HT-29 (cell line): ENCODE measurements at places on chromosomes 1 and 21.

GRCh38 chr21:43210454-43211071 lies 41.8 kb downstream of the CRYAA start:
- no peak for DNase-seq

DNA sequence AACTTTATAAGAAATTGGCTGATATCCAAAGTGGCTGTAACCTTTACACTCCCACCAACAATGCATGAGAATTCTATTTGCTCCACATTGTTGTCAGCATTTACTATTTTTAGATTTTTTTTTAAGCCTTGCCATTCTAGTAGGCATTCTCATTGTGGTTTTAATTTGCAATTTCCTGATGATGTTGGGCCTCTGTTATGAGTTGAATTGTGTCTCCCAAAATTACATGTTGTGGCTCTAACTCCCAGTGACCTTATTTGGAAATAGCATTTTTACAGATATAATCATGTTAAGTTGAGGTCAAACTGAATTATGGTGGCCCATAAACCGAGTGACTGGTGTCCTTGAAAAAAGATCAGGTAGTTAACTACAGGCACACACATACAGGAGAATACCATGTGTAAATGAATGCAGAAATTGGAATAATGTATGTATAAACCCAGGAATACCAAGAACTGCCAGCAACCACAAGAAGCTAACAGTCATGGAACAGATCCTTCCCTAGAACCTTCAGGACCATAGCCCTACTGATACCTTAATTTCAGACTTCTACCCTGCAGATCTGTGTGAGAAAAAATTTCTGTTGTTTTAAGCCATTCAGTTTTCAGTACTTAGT lies 348.8 kb upstream of the DAB1 start:
- DNase-seq, result no peak

DNA sequence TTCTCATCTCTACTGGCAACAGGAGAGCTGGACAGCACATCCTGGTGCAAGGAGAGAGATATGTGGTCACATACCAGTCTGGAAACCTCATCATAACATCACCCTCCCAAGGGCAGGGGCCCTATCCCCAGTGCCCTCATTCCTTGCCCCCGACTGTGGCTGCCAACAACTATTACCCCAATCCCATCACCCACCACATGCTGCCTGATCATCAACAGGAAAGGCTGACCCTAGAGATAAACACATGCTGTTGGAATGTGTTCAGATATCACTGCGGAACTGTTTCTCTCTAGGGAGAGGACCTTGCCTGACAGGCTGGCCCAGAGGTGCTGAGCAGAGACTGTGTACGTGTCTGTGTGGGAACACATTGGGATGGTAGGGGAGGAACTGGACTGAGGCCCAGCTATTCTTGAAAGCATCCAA lies 4.5 kb upstream of the INKA2 start:
- DNase-seq, result no peak

- DNase-seq, result peak; percentile 66
Observed at GRCh38 chr1:243267914-243268653, 12.2 kb downstream of the SDCCAG8 start.

GRCh38 chr1:230299191-230300006 lies 126.7 kb downstream of the PGBD5 start:
- peak; percentile 24 for DNase-seq

- no peak for DNase-seq
Observed at GRCh38 chr1:71796006-71796405, 486.3 kb downstream of the NEGR1 start.

- DNase-seq, result peak; percentile 43
Observed at GRCh38 chr1:51517361-51518032, 1.6 kb downstream of the EPS15 start.

DNA sequence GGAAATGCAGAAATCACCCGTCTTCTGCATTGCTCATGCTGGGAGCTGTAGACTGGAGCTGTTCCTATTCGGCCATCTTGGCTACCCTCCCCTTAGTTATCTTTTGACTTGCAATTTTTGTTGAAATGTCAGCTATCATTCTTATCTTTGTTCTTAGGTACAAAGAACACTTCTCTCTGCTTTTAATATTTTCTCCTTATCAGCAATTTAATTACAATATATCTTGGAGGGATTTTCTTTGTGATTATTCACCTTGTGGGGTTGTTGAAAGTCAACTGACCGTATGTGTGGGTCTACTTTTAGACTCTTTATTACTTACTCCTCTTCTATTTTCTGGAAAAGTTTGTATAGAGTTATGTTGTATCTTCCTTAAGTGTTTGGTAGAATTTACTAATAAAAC lies 43.1 kb upstream of the PKP1 start:
- DNase-seq, result no peak

GRCh38 chr1:35369922-35370671 lies 101.6 kb downstream of the ZMYM4 start:
- DNase-seq, result no peak

DNA sequence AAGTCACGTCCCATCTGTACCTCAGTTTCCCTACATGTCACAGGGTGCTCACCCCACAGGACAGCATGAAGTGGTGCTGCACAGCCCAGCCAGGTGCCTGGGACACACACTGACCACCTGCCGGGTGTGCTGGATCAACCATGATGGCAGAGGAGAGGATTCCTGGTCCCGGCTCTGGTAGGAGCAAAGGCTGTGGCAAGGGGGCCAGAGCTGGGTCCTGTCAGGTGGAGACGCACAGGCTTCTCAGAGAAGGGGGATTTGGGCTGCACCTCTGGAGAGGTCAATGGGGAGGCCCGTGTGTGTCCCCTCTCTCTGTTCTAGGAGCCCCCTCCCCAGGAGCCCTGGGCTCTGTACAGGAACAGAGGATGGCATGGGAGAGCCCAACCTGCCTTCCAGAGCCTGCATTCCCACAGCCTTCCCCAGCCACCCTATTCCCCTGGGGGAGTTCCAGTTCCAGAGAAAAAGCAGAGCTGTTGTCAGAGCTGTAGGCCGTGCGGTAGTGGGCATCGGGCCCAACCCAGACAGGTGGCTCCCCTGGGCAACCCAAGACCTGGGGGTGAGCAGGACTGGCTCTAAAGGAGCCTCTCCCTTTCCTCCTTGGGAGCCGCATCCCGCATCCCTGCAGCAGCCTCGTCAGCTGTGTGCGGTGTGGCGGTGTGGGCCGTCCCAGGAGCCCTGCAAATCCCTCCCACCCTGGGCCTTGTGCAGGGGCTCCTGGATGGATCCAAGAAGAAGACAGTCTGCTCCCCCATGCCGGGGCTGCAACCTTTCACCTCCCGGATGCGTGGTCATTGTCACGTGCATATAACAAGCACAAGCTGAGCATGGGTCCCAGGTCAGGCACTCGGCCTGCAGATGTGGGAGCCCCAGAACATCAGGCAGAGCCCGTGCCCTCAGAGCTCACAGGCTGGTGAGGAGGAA lies 2.9 kb upstream of the TFF3 start:
- no peak for DNase-seq

DNA sequence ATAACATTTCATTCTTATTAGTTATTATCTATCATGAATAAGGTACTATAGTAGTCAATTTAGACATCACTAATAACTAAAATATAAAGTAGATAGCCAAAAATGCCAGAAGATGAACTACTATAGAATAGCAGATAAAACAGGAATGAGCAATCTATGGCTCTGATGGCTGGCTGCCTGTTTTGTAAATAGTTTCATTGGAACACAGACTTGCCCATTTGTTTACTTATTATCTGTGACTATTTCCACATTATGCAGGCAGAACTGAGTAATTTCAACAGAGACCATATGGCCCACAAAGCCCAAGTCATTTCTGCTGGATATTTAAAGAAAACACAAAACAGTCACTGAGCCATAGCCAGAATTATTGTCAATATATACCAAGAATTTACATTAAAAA lies 222.1 kb downstream of the COL24A1 start:
- no peak for DNase-seq

DNA sequence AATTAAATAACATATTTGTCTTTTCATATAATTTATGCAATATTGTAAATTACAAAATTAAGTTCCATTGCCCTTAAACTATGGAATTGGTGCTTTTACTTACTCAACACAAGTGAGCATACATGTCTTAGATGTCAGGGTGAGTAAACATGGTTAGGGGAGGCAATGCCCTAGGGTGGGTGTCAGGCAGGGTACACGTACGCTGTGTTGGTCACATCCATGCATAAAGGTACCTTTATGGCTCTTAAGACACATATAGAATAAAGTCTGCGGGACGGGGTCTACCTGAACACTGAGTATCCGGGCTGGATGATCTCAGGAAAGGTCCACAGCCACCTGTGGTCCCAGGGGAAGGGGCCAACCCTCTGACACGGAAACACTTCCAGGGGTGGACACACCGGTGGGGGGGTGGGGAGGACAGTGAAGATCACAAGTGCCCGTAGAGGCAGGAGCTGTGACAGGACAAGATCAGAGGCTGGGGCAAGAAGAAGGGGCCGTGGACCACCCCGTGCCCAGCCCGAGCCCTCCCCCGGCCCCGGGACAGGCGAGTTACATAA lies 720 bp downstream of the LIN9 start:
- peak; percentile 28 for DNase-seq

DNA sequence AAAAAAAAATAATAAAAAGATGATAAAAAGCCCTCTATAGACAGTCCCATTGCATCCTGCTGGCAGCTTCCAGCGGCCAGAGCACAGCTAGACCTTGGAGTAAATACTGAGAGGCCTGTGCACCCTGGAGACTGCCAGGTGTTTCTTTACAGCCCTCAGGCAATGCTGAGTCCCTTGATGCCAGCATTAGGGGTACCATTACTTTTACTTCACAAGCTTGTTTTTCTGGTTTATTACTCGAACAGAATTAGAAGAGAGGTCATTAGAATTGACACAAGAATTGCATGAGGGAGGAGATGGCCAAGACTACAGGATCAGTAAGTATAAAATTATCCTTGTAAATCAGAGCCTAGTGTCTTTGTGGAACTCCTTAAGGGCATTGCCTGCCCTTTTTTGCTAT lies 43.6 kb downstream of the AKNAD1 start:
- no peak for DNase-seq

DNA sequence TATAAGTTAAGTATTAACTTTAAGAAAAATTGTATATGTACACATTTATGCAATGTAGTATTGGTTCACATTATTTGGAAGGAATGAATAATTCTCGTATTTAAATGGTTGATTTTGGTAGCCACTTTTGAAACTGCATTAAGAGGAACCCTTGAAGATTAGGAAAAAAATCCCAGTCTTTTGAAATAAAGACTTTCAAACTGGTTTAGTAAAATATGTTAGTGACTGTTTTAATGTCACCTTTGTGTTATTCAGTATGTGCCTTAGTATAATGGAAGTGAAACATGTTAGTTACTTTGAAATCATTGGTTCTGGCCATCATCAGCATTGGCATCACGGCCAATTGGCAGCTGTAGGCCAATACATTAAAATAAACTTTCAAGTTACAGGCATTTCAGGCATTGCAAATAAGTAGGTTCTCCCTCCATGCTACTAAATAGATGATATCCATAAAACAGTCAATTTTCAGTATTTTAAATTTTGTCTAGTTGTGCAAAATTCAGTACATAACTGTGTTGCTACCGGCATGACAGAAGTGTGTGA lies 4.4 kb downstream of the MIER1 start:
- DNase-seq, result peak; percentile 41

DNA sequence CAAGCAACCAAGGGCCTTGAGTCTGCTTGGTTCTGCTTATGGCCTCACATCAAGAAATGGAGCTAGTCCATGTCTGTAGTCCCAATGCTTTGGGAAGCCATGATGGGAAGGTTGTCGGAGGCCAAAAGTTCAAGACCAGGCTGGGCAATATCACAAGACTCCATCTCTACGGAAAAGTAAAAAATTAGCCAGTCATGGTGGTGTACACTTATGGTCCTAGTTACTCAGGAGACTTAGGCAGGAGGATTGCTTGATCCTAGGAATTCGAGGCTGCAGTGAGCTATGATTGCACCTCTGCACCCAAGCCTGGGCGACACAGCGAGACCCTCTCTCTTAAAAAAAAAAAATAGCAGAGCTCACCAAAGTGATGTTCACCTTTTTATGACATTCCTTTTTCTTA lies 80.1 kb upstream of the DNAJC6 start:
- DNase-seq, result no peak

DNA sequence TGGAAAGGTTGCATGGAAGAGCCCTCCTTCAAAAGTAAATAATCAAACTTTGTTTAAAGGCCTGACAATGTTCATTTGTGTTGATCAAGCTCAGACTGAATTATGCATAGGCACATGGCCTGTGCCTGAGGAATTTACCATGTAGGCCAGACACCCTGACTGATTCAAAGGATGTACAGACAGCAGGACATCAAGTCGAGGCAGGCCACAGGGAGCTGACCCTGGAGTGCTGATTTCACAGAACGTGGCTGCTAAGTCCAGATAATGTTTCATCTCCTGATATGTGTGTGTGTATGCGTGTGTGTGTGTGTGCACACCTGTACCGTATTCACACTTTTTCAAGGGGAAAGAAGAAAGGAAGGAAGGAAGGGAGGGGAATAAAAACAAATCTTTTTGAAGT lies 34.1 kb downstream of the NAV1 start:
- no peak for DNase-seq

GRCh38 chr1:177922209-177922608 lies 47.6 kb downstream of the SEC16B start:
- no peak for DNase-seq

DNA sequence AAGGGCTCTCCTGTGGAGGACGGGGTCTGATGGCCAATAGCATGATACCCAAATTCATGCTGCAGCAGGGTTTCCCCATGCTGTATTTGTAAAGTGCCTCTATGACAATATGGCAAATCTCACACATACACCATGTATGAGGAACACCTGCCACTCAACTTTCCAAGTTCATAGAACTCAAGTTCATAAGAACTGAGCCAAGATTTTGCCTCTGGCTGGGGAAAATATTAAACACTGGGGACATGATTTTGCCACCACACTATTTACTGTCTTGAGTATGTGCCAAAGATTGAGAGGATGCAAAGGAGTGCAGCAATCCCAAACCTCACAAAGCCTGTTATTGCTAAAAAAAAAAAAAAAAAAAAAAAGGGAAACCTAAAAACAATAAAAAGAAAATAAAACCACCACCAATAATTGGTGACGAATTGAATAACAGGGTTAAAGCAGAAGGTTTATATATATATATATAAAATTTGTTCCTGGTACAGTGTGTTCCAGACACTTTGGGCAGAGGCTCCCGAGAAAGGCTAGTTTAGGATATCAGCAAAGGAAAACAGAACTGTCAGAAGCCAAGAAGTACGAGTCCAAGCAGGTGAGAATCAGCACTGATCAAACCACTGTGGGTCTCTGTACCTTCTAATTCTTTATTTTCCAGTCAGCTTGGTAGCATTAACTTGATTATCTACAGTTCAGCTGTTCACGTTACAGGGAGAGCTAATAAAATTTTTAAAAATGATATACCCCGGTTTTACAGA lies 24.3 kb downstream of the ZBTB21 start:
- no peak for DNase-seq

- DNase-seq, result no peak
Observed at GRCh38 chr21:28439788-28440187, 552.9 kb downstream of the LTN1 start.

GRCh38 chr1:244106837-244107493 lies 55.9 kb downstream of the ZBTB18 start:
- DNase-seq, result no peak

- no peak for DNase-seq
Observed at GRCh38 chr1:33494929-33495328, 22.5 kb downstream of the ZSCAN20 start.

GRCh38 chr21:33300701-33301631 lies 23.8 kb upstream of the IFNAR1 start:
- peak; percentile 57 for DNase-seq

GRCh38 chr1:48523558-48523957 lies 51.6 kb upstream of the SPATA6 start:
- no peak for DNase-seq

GRCh38 chr1:64588876-64589275 lies 118.9 kb downstream of the CACHD1 start:
- DNase-seq, result no peak

GRCh38 chr1:172545396-172546004 lies 12.6 kb downstream of the SUCO start:
- DNase-seq, result no peak

- DNase-seq, result no peak
Observed at GRCh38 chr1:223229756-223230155, 86.7 kb upstream of the TLR5 start.
